ENCODE measurements at places on chromosomes 4 and X. TPM values are rescaled to one million over a fixed set of nuclear protein-coding genes. Genes with fewer than 3 reads are reported as not detected.

DNA sequence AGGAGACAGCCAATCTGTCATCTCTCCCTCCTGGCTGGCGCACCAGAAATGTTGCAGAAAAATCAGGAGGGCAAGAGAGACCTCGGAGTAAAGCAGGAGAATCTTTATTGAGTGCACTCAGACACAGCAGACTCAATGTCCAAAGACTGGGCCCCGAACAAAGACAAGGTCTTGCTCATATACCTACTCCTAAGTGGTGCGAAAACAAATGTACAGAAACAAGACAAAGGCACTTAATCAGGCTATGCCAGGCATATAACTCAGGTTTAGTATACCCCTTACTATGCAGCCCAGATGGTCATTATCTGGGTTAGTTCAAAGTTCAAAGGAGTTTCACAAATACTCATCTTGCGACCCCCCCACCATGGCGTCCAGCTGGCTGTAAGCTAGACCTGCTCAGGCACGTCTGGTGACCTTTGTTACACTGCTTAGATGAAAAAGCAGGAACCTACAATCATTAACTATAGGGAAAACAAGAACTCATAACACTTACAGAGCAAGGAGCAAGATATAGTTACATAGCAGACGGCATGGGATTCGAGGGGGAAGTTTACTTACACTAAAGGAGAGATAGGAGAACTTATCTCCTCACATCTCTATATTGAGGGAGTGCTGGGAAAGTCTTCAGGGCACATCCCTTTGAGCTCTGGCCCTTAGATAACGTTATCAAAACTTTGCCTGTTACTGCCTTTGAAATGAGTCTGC, 27.5 kb downstream of the SULT1E1 start:
- no peak for DNase-seq

DNA sequence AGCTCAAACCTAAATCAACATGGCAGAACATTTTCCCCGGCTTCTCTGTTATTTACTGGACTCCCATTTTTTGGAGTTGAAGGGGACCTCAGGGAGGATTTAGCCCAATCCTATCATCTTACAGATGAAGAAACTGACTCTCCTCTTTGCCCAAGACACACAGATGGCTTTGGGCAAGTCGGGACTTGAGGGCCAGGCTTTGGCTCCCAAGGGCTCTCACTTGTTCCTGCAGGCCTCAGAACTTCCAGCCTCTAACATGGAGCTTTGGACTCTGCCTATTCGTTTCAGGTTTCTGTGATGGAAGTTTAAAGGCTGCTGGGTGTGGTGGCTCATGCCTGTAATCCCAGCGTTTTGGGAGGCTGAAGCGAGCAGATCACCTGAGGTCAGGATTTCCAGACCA, 59.5 kb downstream of the RHOH start:
- no peak for DNase-seq

DNA sequence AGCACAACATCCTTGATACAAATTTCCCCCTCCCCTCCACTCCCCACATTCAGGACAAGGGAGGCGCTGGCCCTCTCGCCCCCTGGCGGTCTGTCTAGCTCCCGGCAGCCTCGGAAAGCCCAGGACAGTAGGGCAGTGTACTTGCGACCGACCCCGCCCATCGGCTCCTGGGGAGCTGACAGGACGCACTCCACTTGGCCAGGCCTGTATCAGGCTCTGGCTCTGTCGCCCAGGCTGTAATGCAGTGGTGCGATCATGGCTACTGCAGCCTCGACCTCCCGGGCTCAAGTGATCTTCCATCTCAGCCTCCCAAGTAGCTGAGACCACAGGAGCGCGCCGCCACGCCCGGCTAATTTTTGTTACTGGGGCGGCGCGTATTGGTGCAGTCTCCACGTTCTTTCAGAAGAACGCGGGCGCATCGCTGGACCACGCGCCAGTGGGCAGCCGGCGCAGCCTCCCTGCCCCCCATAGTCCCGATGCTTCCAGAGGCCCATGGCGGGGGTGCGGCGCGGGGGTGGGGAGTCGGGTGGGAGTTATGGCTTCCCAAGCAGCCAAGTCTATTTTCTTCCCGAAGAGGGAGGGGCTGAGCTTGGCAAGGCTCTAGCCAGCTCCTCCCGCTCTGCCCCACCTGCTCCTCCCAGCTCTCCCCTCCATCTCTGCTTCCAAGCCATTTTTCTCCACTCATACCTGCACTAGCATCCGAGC, 7.8 kb upstream of the AKAP14 start:
- DNase-seq: peak; percentile 17

- no peak for DNase-seq
Measured at GRCh38 chr4:44438687-44439086, 9.9 kb downstream of the KCTD8 start.

GRCh38 chrX:126551306-126551705, 1.3 kb downstream of the DCAF12L1 start:
- no peak for DNase-seq

GRCh38 chr4:107366900-107367299, 330.8 kb upstream of the DKK2 start:
- DNase-seq: no peak

GRCh38 chr4:5488413-5488812, 219.9 kb downstream of the EVC2 start:
- DNase-seq: no peak

GRCh38 chrX:19875050-19875431, 12.4 kb downstream of the SH3KBP1 start:
- no peak for DNase-seq

DNA sequence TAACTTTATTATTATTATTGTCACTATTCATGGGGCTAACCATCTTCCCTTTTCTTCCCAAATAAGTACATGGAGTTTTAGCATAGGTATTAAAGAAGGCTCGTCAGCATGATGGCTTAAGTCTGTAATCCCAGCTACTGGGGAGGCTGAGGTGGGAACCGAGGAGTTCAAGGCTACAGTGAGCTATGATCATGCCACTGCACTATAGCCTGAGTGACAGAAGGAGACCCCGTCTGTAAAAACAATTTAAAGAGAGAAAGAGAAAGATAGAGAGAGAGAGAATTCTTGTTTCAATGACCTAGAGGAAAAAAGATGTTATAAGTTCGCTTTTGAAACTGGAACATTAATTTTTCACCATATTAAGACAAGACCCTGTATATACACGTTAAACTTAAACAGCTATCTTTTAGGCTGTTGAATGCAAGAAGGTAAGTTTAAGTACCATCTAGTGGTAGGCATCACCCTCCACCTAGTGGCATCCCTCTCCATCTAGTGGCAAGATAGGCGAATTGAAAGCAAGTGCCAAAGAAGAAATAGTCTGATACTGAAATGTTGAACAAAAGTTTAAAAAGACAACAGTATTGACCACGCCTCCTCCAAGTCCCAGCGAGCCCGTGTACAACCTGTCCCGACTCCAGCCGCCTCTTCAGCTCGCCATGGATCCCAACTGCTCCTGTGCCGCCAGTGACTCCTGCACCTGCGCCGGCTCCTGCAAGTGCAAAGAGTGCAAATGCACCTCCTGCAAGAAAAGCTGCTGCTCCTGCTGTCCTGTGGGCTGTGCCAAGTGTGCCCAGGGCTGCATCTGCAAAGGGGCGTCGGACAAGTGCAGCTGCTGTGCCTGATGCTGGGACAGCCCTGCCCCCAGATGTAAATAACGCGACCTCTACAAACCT, 26.0 kb upstream of the YTHDC1 start:
- DNase-seq: peak; percentile 4

DNA sequence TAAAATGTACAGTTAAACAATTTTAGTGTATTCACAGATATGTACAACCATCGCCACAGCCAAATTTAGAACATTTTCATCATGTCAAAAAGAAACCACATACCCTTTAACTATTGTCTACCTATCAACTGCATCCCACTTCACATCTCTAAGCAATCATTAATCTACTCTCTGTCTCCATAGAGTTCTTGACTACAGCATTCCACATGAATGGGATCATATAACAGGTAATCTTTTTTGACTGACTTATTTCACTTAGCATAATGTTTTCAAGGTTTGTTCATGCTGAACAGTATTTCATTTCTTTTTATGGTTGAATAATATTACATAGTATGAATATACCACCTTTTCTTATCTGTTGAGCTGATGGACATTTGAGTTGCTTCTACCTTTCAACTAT, 281.4 kb upstream of the EDA2R start:
- no peak for DNase-seq

DNA sequence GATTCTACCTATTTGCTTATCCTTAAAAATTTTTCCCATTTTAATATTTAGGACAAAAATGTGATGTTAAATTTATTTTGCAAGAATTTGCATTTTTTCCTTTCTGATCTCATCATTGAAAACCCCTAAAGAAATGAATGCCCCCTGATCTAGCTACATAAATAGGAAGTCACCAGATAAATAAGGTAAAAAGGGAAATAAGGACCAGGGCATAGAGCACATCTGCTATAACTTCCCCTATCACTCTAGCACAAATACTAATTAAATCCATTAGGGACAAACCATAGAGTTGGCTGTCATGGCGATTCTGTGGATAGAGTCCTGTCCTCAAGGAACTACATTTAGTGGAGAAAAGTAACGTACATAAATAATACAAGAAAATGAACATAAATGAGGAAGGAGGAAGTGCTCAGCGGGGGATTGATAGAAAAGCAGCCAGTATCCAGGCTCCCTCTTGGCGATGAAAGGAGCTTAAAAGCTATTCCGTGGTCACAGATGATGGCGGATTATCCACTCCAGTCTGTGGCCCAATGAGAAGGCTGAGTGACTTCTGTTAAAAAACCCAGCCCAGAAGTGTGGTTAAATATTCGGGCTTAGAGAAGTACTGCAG, 76.9 kb upstream of the RPL34 start:
- no peak for DNase-seq

DNA sequence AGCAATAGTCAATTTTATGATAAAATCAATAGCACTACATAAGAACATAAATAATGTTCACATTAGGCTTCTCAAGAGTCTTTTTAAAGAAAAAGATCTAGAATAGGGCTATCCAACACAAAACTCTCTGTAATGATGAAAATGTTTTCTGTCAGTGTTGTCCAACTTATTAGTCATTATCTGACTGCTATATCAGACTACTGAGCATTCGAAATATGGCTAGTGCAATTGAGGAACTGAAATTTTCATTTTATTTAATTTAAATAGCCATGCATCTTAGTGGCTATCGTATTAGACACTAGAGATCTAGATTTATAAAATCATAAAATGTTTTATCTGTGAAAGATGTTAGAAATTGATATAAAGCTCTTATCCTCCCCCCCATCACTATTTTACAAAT, 26.0 kb downstream of the PARM1 start:
- no peak for DNase-seq

- DNase-seq: no peak
Measured at GRCh38 chr4:95693594-95693993, 144.8 kb upstream of the UNC5C start.

DNA sequence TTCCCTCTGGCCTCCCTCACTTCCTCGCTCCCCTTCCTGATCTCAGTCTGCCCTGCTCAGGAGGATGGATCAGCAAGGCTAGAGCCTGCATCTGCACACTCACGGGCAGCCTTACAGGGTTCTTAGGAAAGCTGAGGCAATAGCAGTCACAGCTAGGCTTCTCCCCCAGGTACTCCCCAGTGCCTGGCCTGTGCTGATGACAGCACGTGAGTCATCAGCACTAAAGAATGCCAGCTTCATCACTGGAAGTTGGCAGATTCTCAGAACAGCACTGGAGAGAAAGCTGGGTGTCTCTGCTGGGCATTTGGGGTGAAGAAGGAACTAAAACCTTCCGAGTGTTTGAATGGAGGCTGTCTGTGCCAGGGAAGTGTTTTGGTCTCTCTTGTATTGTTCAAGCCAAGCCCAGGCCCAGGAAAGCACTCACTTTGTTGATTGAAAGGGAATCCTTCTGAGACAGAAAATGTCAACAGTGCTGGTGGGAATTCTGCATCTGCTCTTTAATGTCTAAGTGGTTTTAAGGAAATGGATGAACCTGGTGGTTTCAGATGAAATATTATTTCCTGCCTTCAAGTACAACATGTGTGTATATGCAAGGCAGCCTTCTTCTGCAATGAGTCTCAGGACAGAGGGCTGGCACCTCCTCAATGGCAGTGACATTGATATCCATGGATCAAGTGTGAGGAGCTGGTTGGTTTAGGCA, 73.0 kb upstream of the SCOC start:
- DNase-seq: no peak

- DNase-seq: peak; percentile 65
Measured at GRCh38 chr4:13092702-13093101, 391.4 kb downstream of the RAB28 start.

DNA sequence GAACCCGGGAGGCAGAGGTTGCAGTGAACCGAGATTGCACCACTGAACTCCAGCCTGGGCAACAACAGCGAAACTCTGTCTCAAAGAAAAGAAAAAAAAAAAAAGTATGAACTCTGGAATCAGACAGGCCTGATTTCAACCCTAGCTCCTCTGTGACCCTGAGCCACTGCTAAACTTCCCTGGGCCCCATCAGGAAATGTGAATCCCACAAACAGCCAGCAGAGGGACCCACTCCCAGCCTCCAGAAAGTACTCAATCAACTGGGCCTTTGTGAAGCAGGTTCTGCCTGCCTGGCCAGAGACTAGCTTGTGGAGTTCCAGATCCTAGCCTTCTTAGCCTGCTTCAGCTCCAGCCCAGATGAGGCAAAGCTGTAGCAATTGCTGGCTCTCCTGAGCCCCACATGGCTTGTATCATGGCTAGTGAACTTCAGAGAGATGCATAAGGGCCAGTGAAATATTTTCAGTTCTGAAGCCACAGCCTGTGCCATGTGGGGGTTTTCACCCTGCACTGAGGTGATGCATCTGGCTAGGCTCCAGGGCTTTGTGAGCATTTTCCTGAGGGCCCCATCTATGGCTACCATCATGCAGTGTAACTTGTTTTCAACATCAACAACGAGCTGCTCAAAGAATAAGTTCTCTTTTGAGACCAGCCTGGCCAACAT, 7.2 kb upstream of the IDS start:
- DNase-seq: peak; percentile 22

DNA sequence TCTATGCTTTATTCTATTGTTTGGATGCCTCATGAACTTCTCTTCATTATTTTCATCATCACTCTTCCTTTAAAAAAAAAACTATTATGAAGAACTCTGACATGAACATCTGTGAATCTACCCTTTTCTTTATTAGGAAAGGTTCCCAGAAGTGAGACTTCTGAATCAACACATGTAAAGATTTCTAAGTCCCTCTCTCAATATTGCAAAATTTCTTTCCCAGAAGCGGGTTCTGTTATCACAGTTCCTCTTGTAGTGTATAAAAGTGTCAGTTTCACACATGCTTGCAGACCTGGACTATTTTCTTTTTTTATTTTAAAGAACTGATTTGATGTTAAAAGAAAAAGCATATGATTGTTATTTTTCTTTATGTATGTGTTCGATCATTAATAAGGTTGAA, 330.8 kb upstream of the KLF3 start:
- no peak for DNase-seq

GYG2 gene
- polyA plus RNA-seq: 3.1 TPM

POLA1 gene
- polyA plus RNA-seq: 17.2 TPM

PLAC1 gene
- 1.6 TPM for polyA plus RNA-seq

BEX5 gene
- not detected for polyA plus RNA-seq

TMEM271 gene
- not detected for polyA plus RNA-seq

TAF7L gene
- 0.21 TPM for polyA plus RNA-seq

PCSK1N gene
- not detected for polyA plus RNA-seq

SSX2B gene
- not detected for polyA plus RNA-seq

EVC gene
- polyA plus RNA-seq: 18.8 TPM

ASB5 gene
- polyA plus RNA-seq: 187 TPM

CAPN6 gene
- polyA plus RNA-seq: 732 TPM

PDZD4 gene
- polyA plus RNA-seq: 2.8 TPM

FGD1 gene
- polyA plus RNA-seq: 14.9 TPM

CD40LG gene
- polyA plus RNA-seq: not detected

STK32B gene
- 10.3 TPM for polyA plus RNA-seq

PYURF gene
- 75.3 TPM for polyA plus RNA-seq

SYP gene
- 1.5 TPM for polyA plus RNA-seq

LONRF3 gene
- polyA plus RNA-seq: 2.0 TPM

F11 gene
- polyA plus RNA-seq: not detected

BRS3 gene
- not detected for polyA plus RNA-seq
